MV-4-11 (cell line): ENCODE measurements at places on chromosomes 1 and 21.

GRCh38 chr1:43447891-43448708, 5.6 kb downstream of the HYI start:
- DNase-seq, result no peak

DNA sequence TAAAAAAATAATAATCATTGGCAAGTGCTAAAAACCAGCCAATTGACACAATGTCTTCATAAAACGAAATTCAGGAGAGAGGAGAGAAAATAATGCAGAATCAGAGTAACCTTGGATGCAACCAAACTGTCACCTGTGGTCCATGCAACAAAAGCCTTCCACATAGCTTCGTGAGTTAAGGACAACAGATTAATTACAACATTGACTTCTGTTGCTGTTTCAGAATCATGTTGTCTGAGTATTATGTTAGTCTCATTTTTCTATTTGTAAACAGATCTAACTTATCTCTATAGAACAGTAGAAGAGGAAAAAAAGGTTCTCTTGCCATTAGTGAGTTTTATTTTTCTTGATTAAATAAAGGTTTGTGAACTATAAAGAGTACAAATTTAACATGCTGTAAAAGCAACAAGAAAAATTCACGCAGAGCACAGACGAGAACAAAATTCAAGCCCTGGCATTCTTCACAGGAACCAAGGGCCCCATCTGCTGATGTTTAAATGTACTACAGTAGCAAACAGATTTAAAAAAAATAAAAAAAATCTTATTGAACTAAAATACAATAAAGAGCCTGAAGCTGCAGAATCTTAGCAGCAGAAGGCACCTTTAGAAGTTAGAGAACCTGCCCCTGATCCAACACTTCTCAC, 381.1 kb upstream of the PKN2 start:
- no peak for DNase-seq

GRCh38 chr21:18951271-18952038, 547.9 kb upstream of the TMPRSS15 start:
- peak; percentile 6 for DNase-seq

DNA sequence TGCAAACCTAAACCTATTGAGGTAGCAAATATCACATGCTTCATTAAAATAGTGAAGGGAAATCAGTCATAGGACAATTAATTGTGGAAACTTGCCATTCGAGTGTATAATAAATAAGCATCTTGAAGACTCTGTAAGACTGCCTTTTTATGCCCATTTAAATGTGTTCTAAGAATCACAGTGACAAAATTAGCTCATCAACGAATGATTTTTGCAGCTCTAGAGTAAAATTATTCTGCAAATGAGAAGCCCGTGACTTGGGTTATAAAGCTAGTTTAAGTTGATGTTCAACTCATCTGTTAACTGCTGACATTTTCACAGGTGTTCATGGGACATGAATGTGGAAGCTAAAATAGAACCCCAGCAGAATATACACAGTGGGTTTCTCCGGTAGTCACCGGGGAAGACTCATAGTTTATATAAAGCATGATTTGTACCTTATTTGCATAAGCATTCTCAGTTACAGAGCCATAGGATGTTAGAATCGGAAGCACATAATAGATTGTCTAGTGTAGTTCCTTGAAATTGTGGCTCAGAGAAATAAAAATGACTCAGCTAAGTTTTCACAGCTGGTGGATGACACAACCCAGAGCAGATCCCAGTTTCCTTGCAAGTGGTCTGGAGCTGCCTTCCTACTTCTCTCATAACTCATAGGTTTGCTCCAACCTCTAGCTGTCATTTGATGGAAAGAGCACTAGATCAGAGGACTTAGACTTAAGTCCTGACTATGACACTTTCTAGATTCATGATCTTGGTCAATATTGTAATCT, 107.3 kb downstream of the UCHL5 start:
- peak; percentile 73 for DNase-seq

DNA sequence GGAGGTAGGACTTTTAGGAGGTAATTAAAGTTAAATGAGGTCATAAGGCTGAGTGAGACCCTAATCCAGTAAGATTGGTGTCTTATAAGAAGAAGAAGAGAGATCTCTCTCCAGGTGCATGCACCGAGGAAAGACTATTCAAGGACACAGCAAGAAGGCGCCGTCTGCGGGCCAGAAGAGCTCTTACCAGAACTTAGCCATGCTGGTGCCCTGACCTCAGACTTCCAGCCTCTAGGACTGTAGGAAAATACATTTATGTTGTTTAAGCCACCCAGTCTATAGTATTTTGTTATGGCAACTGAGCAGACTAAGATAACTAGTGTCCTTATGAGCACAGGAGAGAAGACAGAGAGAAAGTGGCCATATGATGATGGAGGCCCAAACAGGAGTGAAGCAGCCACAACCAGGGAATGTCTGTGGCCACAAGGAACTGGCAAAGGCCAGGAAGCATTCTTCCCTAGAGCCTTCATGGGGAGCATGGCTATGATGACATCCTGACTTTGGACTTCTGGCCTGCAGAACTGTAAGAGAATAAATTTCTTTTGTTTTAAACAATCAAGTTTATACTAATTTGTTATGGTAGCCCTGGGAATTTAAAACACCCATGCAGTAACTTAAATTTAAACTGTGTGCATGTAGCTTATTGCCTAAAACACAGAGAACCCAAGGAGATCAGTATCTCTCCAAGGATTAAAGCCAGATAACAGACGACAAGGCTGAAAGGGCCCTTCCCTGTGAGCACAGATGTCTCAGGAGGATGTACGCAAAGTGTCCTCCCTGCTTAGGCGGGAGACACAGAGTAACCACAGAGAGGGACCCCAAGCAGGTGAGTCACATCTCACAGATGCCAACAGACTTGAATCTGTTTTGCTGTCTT, 9.9 kb upstream of the CD58 start:
- DNase-seq, result no peak

- no peak for DNase-seq
Observed at GRCh38 chr21:31946231-31946630, 73.4 kb downstream of the HUNK start.

- DNase-seq, result no peak
Observed at GRCh38 chr1:9145021-9145668, 16.2 kb upstream of the GPR157 start.

- peak; percentile 64 for DNase-seq
Observed at GRCh38 chr1:30732277-30732996, 9.1 kb upstream of the MATN1 start.

GRCh38 chr1:24558902-24559791, 3.3 kb downstream of the NCMAP start:
- peak; percentile 18 for DNase-seq

DNA sequence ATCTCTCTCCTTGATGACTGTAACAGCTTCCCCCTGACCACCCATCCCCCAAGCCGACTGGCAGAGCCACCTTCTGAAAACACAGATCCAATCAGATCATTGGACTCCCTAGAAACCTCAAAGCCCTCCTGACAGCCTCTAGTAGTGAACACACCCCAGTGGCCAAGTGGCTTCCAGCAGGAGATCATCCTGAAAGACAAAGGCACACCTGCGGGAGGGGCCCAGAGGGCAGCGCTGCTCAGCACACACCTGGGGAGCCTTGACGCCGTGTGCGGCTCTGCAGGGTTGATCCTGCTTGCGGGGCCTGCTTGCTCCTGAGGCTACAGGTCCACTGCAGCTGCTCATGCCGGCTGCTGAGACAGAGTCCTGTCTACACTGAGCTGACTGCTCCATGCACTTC, 41.5 kb downstream of the SLC66A1 start:
- no peak for DNase-seq

- no peak for DNase-seq
Observed at GRCh38 chr21:41957991-41958766, 4.4 kb upstream of the C2CD2 start.

DNA sequence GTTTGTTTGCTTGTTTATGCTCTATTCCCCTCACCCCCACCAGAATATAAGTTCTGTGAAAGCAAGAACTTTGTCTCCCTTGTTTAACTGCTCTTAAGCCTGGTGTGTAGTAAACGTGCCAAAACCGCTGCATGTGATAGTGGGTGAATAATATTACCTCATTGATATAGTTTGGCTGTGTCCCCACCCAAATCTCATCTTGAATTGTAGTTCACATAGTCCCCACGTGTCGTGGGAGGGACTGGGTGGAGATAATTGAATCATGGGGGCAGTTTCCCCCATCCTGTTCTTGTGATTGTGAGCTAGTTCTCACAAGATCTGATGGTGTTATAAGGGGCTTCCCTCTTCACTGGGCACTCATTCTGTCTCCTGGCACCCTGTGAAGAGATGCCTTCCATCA, 7.6 kb downstream of the LRRC8B start:
- DNase-seq, result no peak

DNA sequence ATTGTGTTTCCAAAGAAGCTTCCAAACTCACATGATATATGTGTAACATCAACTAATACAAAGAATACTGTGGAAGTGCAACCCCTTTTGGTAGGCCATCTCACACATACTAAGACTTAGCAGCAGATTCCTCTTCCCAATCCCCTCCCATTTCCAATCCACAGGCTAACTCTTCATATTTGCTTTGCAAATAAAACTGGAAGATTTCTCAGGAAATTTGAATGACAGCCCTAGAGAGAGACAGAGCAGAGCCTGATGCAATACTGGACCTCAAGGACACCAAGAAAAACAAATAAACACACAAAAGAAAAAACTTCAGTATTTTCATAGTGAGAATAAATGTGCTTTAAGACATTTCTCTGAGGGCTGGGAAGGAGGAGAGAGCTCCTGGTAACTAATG, 190.2 kb upstream of the BRINP3 start:
- no peak for DNase-seq

- no peak for DNase-seq
Observed at GRCh38 chr21:44710756-44711326, 531 bp downstream of the TSPEAR start.

- DNase-seq, result no peak
Observed at GRCh38 chr21:34576041-34576511, 38.8 kb downstream of the RCAN1 start.

DNA sequence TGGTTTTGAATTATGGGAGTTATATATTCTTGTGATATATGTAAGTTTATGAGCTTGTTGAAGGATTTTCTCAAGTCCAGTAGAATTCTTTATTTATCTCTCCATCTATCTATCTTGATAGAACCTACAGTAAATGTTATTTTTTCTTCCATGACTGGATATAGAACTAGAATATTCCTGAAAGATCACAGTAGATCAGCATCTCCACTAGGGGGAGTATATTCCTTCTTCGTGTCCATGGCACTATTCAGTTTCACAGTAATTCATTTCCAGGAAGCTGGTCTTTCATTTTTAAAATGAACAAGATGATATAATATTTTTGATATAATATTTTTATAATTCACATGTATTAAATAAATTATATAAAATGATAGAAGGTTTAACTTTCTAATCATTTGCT, 18.8 kb downstream of the TMPRSS15 start:
- peak; percentile 59 for DNase-seq

DNA sequence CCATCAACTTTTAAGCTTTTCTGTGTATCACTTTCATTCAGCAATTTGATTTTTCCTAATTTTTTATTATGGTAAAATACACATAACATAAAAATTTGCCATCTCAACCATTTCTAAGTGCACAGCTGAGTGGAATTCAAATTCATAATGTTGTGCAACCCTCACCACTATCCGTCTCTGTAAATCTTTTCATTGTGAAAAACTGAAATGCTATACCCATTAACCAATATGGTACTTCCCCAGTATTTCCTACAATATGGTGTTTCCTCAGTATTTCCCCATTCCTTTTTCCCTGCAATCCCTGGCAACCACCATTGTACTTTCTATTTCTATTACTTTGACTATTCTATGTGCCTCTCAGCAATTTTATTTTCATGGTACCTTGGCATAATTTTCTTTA, 6.8 kb downstream of the STPG1 start:
- DNase-seq, result peak; percentile 18

GRCh38 chr1:22877980-22878379, 94.7 kb downstream of the LACTBL1 start:
- DNase-seq, result no peak

GRCh38 chr1:115429241-115429640, 91.2 kb upstream of the NGF start:
- no peak for DNase-seq

DNA sequence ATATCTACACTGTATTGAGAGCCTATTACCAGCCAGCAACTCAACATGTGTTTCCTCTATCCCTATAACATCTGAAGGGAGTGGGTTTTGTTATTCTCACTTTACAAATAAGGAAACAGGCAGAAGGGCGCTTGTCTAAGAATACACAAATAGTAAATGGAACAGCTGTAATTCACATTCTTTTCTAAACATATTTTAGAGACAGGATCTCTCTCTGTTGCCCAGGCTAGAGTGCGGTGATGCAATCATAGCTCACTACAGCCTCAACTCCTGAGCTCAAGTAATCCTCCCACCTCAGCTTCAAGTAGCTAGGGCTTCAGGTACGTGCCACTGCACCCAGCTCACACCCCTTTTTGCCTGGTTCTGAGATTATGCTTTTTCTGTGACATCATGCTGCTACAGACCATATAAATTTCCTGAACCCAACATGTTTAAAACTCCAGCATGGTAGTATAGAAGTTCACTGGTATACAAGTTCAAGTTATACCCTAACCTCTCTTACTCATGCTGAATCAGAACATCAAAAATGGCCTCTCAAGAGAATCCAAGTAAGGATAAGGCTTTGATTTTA, 8.6 kb upstream of the TACSTD2 start:
- no peak for DNase-seq

DNA sequence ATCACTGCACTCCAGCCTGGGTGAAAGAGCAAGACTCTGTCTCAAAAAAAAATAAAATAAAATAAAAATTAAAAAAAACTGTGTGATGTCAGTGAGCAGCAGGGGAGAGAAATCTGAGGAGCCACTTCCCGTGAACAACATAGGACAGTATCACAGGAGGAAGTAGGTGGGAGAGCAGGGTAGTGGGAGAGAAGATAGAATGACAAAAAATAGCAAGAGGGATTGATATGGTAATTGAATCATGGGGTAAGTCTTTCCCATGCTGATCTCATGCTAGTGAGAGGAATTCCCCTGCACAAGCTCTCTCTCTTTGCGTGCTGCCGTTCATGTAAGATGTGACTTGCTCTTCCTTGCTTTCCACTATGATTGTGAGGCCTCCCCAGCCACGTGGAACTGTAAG, 81.6 kb upstream of the PBX1 start:
- no peak for DNase-seq

GRCh38 chr1:193143285-193143684, 21.5 kb downstream of the CDC73 start:
- no peak for DNase-seq

- no peak for DNase-seq
Observed at GRCh38 chr21:42091899-42092508, 20.9 kb downstream of the UMODL1 start.

DNA sequence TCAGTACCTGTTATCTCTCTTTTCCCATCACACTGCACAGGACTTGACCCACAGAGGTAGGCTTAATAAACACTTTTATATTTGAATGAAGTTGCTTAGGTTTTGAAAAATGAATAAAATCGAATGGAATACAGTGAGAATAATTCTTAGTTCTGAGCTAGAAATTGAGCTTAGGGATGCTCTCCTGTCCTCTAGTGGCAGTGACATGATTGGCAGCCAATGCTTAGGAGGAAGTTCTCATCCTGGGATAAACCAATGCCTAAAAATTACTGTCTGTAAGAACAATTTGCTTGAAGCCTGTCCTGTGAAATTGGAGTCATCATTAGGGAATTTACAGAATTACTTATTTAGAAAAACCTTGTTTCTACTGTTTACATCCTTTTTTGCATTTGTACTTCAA, 21.3 kb upstream of the CYP4X1 start:
- no peak for DNase-seq

- DNase-seq, result peak; percentile 34
Observed at GRCh38 chr1:147625362-147625995, 44.8 kb downstream of the ACP6 start.
